ENCODE measurements at places on chromosomes 1 and 21. TPM values are rescaled to one million over a fixed set of nuclear protein-coding genes. Genes with fewer than 3 reads are reported as not detected.

SPATA46 gene
- not detected for total RNA-seq

PFDN2 gene
- total RNA-seq: 63.0 TPM

IL20 gene
- total RNA-seq: not detected

CFHR5 gene
- not detected for total RNA-seq

CFHR2 gene
- not detected for total RNA-seq

LCE3E gene
- total RNA-seq: not detected

Measured in glomerular endothelial cell (primary cell).